ENCODE measurements at places on chromosomes 6 and 20.

GRCh38 chr6:33439956-33440648 is 14.3 kb upstream of the ZBTB9 start:
- DNase-seq, result no peak

- DNase-seq, result no peak
Observed at GRCh38 chr6:42988486-42989020, 4.2 kb downstream of the PPP2R5D start.

- DNase-seq, result no peak
Observed at GRCh38 chr6:37882292-37882691, 62.8 kb downstream of the ZFAND3 start.

- DNase-seq, result no peak
Observed at GRCh38 chr6:105592329-105592728, 189.4 kb upstream of the PREP start.

GRCh38 chr20:43294031-43294430 is 104.3 kb upstream of the PTPRT start:
- no peak for DNase-seq

Measured in amygdala (tissue), 56 donors.